ENCODE measurements at places on chromosomes 2 and 18. TPM values are rescaled to one million over a fixed set of nuclear protein-coding genes. Genes with fewer than 3 reads are reported as not detected.
A peak's percentile ranks its signal among the peaks of the same experiment; 100 is the strongest.

- H3K36me3 ChIP-seq, result no peaks in the 10 kb centered on the region
- no peak overlapping the region for H3K4me3 ChIP-seq
These were observed 8.1 kb downstream of the EMX1 start for GRCh38 chr2:72925328-72925943.

- H3K27me3 ChIP-seq, result no peaks in the 10 kb centered on the region
- no peak overlapping the region for H3K27ac ChIP-seq
- no peak overlapping the region for H3K4me3 ChIP-seq
- H3K36me3 ChIP-seq, result no peaks in the 10 kb centered on the region
- DNase-seq, result no peak
- H3K4me1 ChIP-seq, result peaks cover 17% of the 10 kb centered on the region
These were observed 92.3 kb downstream of the KLF7 start for GRCh38 chr2:207073412-207073800.

DNA sequence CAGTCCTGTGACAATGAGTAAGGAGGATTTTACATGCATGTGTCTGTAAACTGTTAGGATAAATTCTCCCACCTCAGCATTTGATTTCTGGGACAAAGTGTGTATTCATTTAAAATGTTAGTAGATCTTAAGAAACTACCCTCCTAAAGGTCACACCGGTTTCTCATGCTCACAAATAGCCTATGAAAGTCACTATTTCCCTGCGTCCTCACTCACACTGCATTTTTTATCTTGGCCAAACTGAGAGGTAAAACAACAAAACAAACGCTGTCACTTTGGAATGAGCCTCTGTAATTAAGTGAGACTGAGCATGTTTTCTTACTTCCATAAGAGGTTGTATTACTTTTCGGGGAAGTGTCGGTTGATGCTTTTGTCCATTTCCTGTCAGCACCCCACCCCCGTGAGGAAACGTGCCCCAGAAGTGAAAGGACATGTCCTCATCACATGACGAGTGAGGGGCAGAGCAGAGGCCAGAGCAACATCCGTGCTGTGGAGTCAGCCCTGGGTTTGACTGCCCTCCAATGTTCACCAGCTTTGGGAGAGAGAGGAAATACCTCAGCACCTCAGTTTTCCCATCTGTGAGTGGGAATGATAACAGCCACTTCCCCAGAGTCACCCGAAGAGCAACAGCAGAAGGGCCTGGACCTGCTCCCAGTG, 3.1 kb downstream of the GYPC start:
- peaks cover 83% of the 10 kb centered on the region for H3K4me1 ChIP-seq
- H3K27ac ChIP-seq, result peak overlapping the region; percentile 90
- H3K4me3 ChIP-seq, result no peak overlapping the region
- no peaks in the 10 kb centered on the region for H3K36me3 ChIP-seq

The TFPI gene
- total RNA-seq, result 43.8 TPM

DNA sequence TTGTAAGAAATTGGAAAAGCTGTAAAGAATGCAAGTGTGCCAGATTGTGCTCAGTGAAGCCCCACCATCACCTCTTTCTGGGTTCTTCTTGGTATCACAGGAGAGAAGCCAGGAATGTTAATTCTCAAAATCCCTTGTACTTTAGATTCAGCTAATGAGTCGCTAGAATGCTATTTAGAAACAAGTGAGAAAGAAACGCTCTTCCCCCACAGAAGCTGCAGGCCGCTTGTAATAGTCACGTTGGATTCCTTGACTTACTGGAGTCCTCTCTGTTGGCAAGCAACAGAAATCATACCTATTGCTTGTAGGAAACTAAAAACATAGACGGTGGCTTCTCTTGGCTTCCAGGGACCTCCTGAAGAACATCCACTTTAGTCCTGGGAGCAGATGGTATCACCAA, 375.6 kb upstream of the LRATD1 start:
- no peak for DNase-seq
- H3K4me3 ChIP-seq, result no peak overlapping the region
- no peaks in the 10 kb centered on the region for H3K4me1 ChIP-seq
- H3K27me3 ChIP-seq, result no peaks in the 10 kb centered on the region

GRCh38 chr2:64626963-64627760, 26.6 kb downstream of the SERTAD2 start:
- H3K36me3 ChIP-seq, result no peaks in the 10 kb centered on the region
- no peak overlapping the region for H3K4me3 ChIP-seq
- no peaks in the 10 kb centered on the region for H3K27me3 ChIP-seq
- H3K27ac ChIP-seq, result no peak overlapping the region

DNA sequence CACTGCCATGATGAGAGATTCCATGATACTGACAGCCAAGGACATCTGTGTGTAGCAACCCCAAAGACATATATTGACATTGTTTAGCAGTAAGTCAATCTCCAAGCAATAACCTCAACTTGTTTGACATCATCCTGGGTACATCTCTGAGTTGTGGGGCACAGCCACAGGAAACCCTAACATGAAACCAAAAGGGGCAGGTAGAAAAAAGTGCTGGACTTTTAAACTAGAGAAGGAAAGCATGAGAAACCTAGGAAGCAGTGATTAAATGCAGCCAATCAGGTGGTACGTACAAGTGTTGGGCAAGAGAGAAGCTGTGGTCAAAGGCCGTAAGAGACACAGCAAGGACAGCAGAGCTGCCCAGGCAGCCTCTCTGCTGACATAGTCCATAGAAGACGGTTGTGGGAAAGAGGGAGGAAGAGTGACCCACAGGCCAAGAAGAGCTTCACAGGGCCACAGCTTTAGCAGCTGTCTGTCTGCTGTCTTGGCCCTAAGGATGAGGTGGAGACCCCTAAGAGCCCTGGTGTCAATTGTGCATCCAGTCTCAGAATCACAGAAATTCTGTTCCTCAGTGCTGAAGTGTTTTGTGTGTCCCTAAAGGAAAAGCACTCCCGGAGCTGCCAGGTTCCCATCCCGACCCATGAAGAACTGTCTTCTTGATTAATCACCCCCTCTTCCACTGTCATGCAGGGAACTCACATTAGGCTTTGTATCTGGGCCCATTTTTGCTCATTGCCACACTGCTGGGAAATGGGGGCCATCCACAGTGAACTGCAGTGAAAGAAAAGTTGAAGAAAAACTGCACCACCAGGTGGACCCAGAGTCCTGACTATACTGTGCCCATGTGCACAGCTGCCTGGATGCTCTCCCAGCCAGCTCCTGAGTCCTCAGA, 25.4 kb upstream of the CHN1 start:
- H3K27ac ChIP-seq, result no peak overlapping the region
- no peaks in the 10 kb centered on the region for H3K36me3 ChIP-seq
- DNase-seq, result peak; percentile 33
- no peaks in the 10 kb centered on the region for H3K27me3 ChIP-seq
- H3K4me1 ChIP-seq, result no peaks in the 10 kb centered on the region
- no peak overlapping the region for H3K4me3 ChIP-seq

The TMEM178A gene
- 7.5 TPM for total RNA-seq

The NEMP2 gene
- 5.2 TPM for total RNA-seq

The LRRTM1 gene
- 0.14 TPM for total RNA-seq

GRCh38 chr2:226185616-226186211, 613.9 kb downstream of the IRS1 start:
- peaks cover 4% of the 10 kb centered on the region for H3K4me1 ChIP-seq
- H3K36me3 ChIP-seq, result no peaks in the 10 kb centered on the region
- no peaks in the 10 kb centered on the region for H3K27me3 ChIP-seq
- no peak for DNase-seq
- no peak overlapping the region for H3K4me3 ChIP-seq

DNA sequence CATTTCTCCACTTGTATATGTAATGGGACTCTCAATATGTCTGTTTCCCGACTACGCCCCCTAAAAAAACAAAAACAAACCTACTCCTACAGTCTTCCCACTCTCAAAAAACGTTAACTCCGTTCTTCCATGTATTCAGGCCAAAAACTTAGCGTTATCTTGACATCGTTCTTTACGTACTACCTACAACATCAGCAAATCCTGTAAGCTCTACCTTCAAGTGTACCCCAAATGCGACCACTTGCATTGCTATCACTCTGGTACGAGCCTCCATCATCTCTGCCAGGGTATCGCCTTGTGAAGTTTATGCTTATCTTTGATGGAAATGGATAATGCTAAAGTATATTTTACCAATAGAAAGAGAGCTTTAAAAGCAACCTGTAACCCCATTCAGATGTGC, 479 bp downstream of the GPATCH11 start:
- H3K27me3 ChIP-seq, result no peaks in the 10 kb centered on the region
- peaks cover 13% of the 10 kb centered on the region for H3K4me1 ChIP-seq
- DNase-seq, result no peak
- H3K4me3 ChIP-seq, result peak overlapping the region; percentile 59

The MC4R gene
- total RNA-seq, result not detected

GRCh38 chr18:34221971-34222306, 2.8 kb downstream of the NOL4 start:
- peaks cover 30% of the 10 kb centered on the region for H3K27me3 ChIP-seq
- H3K4me3 ChIP-seq, result no peak overlapping the region
- no peak for DNase-seq
- H3K4me1 ChIP-seq, result peaks cover 11% of the 10 kb centered on the region
- no peaks in the 10 kb centered on the region for H3K36me3 ChIP-seq
- H3K27ac ChIP-seq, result peak overlapping the region; percentile 54

DNA sequence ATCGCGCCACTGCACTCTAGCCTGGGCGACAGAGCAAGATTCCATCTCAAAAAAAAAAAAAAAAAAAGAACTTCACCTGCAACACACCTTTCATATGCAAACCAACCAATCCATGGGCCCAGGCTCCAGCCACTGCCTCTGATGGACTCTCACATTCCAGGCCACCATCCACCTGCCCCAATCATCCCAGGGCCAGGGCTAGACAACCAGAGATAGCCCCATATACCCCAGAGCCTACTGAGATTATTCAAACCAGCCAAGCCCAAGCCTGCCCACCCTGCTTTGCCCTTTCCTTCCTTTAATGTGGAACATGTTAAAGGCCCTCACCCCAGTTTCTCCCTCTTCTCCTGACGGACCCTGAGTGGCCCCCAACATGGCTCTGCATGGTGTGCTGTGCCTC, 57.0 kb downstream of the MRPL35 start:
- H3K27me3 ChIP-seq, result no peaks in the 10 kb centered on the region
- H3K4me3 ChIP-seq, result no peak overlapping the region
- no peak for DNase-seq
- H3K27ac ChIP-seq, result no peak overlapping the region

DNA sequence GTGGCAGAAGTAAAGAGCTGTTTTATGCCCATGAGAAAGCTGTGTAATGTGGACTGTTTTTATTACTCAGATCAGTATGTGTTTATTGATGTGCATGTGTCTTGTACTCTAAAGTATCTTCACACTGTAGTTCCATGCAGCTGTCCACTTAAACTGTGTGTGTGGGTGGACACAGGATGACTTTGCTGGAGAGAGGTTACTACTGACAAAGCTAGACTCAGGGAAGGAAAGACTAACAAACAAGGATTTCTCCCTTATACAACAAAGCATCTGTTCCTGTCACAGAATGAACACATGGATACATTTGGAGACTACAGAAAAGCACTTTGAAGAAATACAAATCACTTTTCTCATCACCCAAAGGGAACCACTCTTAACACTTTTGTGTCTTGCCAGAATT, 10.0 kb downstream of the FHOD3 start:
- no peaks in the 10 kb centered on the region for H3K27me3 ChIP-seq
- DNase-seq, result no peak
- H3K36me3 ChIP-seq, result no peaks in the 10 kb centered on the region
- no peak overlapping the region for H3K27ac ChIP-seq
- H3K4me1 ChIP-seq, result peaks cover 21% of the 10 kb centered on the region
